ENCODE measurements at places on chromosomes 11 and 22. TPM values are rescaled to one million over a fixed set of nuclear protein-coding genes. Genes with fewer than 3 reads are reported as not detected.

DNA sequence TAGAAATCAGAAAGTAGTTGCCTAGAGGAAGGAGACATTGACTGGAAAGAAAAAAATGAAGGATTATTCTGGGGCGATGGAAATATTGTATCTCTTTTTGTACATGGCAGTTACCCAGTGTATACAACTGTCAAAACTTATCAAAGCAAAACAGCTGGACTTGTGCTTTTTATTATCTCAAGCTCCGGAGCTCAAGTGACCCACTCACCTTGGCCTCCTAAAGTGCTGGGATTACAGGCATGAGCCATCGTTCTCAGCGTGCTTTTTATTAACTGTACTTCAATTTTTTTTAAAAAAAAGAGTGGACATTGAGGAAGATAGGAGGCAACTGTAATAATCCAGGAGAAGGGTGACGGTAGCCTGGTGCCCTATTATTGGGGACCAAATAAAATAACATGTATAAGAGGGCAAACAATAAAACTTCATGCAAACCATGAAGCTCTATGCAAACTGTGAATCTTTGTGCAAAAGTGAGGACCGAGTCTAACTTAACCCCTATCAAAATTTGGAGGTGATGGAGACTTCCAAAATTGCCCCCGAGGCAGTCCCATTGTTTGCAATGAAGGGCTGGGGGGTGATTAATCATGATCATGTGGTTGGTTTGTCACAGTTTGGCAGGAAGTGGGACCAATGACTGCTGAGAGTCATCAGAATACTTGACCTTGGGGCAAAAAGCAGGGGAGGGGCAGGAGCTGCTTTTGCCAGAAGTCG lies 23.5 kb downstream of the FZD4 start:
- no peak for DNase-seq

The TMEM132A gene
- 3.1 TPM for total RNA-seq

GRCh38 chr11:120126620-120127019 lies 11.3 kb downstream of the TRIM29 start:
- DNase-seq: no peak

DNA sequence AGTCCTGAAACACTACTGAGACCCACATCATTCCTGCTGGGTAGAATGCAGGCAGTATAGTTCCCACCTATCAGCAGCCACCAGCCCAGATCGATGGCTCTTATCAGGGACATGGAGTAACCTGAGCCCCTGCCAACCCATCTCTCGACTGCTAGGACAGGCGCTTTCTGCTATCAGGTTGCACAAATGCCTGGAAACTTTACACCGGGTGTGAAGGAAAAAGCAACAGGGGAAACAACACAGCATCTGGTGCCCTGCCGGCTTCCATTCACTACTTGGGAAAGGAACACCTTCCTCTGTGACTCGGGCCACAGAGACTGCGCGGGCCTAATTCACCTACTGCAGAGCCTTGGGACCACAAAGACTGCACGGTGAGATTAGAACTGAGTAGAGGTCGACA lies 18.5 kb downstream of the RBFOX2 start:
- peak; percentile 74 for DNase-seq

The RAB39A gene
- 0.19 TPM for total RNA-seq

The SYNGR1 gene
- 16.8 TPM for total RNA-seq

All from pancreas (tissue), 10 donors.